ENCODE measurements at places on chromosomes 7 and 10.

- no peak for DNase-seq
Observed at GRCh38 chr10:132252412-132252811, 55.3 kb downstream of the STK32C start.

GRCh38 chr10:43221419-43222209 lies 45.3 kb downstream of the RASGEF1A start:
- no peak for DNase-seq

- DNase-seq, result no peak
Observed at GRCh38 chr7:121331574-121331973, 2.8 kb downstream of the WNT16 start.

GRCh38 chr10:16891375-16892313 lies 74.4 kb upstream of the RSU1 start:
- DNase-seq, result peak; percentile 33

GRCh38 chr7:100583132-100584053 lies 2.5 kb downstream of the LRCH4 start:
- peak; percentile 39 for DNase-seq

DNA sequence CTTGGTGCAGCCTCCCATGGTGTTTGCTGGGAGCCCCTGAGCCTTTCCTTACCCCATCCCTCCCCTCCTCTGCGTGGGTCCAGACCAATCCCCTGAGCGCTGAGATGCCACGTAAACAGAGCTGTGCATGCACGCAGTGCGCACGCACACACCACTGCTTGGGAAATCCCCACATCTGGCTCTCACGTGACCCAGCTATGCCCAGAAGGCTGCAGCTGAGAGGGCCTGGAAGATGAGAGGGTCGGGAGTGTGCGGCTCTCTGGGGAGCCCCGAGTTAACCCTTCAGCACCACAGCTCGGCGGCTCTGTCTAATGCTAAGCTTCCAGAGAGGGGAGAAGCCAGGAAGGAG lies 177.2 kb downstream of the SH3PXD2A start:
- peak; percentile 73 for DNase-seq

- no peak for DNase-seq
Observed at GRCh38 chr10:123897146-123897545, 5.5 kb upstream of the CPXM2 start.
